ENCODE measurements at places on chromosomes 13 and 19.

DNA sequence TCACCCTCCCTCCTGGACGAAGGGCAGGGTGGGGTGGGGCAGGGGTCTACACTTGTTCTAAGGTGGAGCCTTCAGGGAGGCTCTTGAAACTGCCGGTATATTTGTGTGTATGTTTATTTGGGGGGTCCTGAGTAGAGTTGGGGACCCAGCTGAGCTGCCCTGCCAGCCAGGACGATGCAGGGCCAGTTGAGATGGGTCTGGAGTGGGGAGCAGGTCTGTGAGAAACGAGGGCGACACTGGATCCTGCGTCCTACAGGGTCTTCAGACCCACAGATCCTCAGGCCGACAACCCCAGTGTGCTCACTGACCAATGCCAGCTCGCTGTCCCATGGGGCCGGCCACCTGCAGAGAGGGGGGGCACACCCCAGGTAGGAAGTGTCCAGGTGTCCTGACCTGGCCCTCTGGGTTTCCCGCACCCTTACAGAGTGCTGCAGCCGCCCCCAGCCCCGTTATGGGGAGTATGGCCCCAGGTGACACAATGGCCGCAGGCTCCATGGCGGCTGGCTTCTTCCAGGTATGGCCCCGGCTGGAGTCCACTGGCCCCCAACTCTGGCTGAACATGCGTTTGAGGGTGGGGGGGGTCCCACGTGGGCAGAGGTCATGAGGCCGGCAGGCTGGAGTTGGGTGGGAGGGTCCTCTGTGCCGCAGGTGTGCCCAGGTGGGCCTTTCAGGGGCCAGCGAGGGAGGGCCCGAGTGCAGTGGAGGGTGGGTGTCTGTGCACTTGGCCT, 7.4 kb downstream of the ISYNA1 start:
- DNase-seq: no peak

GRCh38 chr19:17076543-17076991, 990 bp downstream of the MYO9B start:
- DNase-seq: no peak

DNA sequence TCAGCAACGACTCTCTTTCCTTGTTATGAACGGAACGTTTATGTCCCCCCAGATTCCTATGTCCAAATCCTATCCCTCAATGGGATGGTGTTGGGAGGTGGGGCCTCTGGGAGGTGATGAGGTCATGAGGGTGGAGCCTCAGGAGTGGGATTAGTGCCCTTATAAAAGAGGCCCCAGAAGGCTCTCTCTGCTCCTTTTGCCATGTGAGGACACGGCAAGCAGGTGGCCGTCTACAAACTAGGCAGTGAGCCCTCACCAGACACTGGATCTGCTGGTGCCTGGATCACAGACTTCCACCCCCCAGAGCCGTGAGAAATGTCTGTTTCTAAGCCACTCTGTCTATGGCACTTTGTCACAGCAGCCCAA, 53.2 kb downstream of the EPS15L1 start:
- DNase-seq: no peak

- DNase-seq: no peak
These were observed 6.5 kb upstream of the HSD17B14 start for GRCh38 chr19:48842789-48843162.

GRCh38 chr19:39996218-39996810, 546 bp upstream of the ZNF546 start:
- no peak for DNase-seq

DNA sequence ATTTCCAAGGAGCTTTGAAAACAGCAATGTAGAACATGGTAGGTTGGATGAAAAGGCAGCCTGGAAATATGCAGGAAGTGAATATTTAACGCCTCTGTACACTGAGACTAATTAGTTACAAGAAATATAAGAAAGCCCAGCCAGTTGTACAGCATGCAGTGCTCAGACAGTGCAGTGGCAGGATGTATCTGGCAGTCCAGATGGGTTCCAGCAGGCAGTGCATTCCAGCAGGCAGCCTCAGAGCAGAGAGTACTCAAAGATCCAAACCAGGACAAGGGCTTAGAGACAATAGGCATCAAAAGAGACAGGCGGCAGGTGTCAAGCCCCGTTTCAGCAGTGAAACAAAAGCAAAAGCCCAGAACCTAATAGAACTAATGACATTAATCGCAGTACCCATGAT, 2776.3 kb downstream of the PCDH9 start:
- no peak for DNase-seq

- DNase-seq: no peak
These were observed 1677.7 kb downstream of the OLFM4 start for GRCh38 chr13:54706336-54706735.

GRCh38 chr19:31272583-31273106, 76.6 kb downstream of the TSHZ3 start:
- DNase-seq: no peak

DNA sequence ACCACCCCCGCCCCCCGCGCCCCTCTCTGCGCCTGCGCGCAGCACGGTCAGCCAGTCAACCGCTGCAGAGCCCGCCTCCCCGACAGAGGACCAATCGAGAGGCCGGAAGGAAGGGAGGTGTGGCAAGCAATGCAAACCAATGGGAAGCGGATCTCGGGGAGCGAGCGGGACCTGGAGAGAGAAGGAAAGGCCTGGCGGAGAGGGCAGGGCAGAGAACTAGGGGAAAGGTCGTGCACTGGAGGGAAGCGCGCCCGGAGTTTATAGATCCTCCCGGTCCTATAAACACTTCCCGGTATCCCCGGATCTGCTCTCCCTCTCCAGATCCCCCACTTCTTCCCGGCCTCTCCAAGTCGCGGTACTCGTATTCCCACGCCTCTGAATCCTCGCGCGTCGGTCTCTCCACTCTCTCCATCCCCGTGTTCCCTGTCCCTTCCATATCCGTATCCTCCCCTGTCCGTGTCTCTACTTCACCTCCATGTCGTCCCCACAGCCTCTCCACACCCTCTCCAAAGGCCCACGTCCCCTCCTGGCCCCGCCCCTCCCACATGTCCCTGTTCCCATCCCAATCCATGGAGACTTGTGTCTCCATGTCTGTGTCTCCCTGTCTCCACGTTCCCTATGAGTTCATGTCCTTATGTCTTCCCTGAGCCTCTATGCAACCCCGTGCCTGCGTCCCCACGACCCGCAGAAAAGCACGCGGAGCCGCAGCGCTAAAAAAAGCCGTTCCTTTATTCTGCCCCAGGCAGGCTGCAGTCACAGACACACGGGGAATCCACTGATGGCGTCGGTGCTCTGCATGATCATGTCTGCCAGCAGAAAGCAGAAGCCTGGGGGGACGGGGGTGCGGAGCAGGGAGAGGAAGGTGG, 434 bp upstream of the ETFB start:
- DNase-seq: peak; percentile 82

DNA sequence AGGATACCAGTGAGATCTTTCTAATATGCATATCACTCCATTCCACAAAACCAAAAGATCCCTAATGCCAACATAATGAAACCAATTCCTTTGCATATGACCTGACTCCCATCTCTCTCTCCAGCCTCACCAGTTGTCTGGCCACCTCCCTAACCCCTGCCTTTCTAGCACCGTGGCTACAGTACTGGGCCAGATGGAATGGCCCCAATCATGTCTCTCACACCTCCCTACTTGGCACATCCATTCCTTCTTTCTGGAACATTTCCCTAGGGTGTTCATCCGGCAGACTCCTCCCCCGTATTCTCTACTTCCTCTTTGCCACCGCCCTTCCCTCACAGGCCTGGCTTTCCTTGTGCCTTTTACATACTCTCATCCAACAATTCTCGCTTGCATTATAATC, 62.0 kb downstream of the GPALPP1 start:
- DNase-seq: no peak

- no peak for DNase-seq
These were observed 1.3 kb downstream of the RPS16 start for GRCh38 chr19:39434123-39435076.

DNA sequence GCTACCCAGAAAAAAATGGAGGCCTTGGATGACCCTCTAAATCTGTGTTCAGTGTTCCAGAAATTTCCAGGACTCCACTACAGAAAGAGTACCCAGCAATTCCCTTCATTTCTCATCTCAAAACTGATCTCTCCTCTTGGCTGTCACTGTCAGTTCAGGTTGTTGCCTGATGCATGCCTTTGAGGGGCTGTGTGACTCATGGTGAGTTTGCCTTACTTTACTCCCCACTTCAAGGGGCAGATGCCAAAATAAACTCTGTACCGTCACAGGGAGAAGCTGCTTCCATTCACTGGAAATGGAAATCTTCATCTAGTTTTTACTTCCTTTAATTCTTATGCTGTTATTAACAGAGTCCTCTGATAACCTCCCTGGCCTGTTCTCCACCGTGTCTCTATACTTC, 1075.0 kb downstream of the DIAPH3 start:
- DNase-seq: no peak

DNA sequence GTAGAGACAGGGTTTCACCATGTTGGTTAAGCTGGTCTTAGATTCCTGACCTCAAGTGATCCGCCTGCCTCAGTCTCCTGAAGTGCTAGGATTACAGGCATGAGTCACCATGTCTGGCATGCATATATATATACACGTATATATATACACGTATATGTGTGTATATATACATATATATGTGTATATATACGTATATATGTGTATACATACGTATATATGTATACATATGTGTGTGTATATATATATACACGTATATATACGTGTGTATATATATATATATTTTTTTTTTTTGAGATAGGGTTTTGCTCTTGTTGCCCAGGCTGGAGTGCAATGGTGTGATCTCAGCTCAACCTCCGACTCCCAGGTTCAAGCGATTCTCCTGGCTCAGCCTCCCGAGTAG, 11.9 kb downstream of the DNMT1 start:
- no peak for DNase-seq

GRCh38 chr19:23283925-23284324, 33.7 kb upstream of the ZNF724 start:
- peak; percentile 13 for DNase-seq

- no peak for DNase-seq
These were observed 227.2 kb downstream of the OLFM4 start for GRCh38 chr13:53255795-53256194.

DNA sequence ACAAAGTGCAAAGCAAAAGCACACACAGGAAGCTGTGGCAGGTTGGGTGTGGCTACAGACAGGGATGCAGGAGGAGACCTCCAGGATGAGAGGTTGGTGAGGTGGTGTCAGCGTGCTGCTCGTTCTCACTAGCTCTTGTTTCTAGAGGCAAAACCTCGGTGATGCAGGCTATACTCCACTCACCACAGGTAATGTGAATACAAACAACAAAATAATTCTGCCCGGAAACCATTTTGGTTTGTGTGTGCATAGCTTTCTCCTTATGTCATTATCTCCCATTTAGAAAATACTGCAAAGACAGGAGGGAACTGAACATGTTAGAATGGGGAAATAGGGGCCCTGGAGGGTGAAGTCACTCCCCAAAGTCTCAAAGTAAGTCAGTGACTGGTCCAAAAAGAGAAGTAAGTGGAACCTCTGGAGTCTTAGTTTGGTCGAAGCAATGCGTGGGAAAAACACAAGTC, 9.4 kb downstream of the LCP1 start:
- no peak for DNase-seq

DNA sequence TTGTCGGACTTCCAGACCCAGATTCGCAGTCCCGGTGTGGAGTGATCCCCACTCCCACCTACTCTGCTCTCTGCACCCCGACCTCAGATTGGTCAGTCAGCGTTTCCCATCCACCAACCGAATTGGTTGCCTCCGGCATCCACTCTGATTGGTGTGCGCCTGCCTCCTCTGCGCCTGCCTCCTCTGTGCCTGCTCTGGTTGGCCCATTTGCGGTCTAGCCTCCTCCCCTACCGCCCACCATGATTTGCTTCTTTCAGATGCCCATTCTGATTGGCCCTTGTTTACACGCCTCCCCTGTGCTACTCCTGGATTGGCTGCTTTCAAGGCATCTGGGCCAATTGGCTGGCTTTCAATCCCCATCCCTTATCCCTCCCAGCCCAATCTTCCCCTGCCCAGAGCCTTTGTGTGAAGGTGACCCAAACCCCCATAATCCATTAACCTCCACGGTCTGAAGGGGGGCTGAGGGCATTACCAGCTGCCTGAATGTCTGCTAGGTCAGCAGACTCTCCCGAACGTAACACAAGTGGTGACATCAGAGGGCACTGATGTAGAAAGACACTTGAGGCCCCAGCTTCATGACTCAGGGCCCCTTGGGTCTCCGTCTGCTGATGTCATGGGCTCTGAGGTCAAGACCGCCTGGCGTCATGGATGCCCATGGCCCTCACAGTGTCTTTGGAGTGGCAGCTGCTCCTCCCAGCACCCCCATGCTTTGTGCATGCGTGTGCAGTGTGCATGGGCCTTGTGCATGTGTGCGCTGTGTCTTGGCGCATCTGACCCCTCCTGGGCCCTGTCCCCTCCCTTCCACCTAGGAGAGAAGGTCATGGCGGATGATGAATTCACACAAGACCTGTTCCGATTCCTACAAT, 80.4 kb downstream of the MAP4K1 start:
- DNase-seq: no peak

- no peak for DNase-seq
These were observed 2.4 kb downstream of the PTPRH start for GRCh38 chr19:55206664-55207500.

GRCh38 chr13:76892488-76892887, 6.3 kb upstream of the KCTD12 start:
- no peak for DNase-seq

DNA sequence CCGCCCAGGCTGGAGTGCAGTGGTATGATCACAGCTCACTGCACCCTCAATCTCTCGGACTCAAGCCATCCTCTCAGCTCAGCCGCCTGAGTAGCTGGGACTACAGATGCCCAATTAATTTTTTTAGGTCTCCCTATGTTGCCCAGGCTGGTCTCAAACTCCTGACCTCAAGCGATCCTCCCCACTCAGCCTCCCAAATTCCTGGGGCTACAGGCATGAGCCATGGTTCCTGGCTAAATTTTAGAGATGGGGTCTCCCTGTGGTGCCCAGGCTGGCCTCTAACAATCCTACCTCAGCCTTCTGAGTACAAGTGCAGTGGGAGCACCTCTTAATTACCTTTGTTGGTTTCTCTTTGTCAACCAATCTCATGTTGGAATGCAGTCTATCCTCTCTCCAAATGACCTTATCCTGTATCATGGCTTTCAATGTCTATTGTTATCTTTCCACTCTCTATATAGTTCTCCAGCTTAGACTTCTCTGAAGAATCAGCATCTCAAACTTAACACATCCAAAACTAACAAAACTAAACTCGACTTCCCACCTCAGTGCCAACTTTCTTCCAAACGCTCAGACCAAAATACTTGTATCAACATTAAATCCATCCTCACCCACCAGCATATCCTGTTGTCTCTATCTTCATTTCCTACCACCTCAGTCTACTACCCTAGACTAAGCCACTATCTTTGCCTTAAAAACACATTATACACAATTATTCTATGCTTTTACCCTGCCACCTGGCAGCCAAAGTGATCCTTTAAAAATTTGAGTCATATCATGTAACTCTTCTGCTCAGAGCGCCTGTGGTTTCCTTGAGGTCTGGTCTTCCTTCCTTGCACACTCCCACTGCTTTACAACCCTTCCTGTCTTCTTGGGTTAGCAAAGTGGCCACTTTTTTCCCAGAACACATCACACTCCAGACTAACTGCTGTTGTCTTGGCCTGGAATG, 6.7 kb downstream of the TPT1 start:
- DNase-seq: no peak

GRCh38 chr19:38239816-38240215, 15.8 kb upstream of the DPF1 start:
- DNase-seq: no peak
